Choroid plexus epithelial cell (primary cell): ENCODE measurements at places on chromosomes 3 and 15.

DNA sequence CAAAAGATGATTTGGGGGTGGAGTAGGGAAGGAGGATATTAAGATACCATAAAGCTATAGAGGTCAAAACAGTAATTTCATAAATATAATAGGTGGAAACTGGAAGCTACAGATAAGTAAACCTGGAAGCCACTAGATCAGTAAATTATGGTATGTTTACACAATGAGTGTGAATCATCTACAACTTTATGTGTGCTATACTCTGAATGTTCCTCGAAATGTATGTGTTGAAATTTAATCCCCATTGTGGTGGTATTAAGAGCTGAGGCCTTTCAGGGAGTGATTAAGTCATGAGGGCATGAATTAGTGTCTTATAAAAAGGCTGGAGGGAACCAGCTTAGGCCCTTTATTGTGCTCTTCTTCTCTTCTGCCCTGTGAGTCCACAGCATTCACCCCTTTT lies 25.2 kb downstream of the EOMES start:
- DNase-seq = peak; percentile 42

DNA sequence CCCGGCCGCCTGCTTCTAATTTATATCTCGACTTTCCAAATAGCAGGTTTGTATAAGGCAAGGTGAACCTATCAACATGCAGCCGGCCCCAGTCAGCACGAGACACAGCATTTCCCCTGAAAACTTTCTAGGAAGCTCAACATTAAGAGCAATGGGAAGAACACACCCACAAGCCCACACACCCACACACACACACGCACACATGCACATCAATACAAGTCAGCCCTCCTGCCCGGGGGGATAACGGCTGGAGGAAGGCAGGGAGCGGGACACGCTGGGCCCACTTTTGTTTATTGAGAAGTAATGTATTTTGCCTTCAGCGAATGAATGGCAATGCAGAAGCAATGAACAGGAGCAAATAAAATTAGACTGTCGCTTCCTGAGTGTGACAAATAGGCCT lies 83.5 kb downstream of the PCSK6 start:
- no peak for DNase-seq

DNA sequence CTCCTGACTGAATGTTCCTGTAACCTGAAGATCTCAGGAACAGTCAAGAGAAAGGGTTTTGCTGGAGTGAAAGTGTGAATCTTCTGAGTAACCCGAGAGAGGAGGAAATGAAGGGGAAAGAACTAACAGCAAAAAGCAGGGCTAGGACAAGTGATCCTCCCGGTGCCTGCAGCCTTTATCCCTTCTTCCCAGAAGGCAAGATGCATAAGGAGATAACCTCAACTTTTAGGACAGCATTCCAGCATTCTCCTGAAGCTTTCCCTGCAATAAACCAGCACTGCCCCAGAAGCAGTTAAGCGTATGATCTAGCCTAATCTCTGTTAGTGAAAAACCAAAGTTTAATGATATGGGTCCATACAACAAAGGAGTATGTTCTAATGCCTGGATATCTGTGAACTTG lies 298.8 kb downstream of the MEX3B start:
- no peak for DNase-seq

- no peak for DNase-seq
Measured at GRCh38 chr15:27086805-27087204, 115.8 kb downstream of the GABRG3 start.

- DNase-seq = peak; percentile 25
Measured at GRCh38 chr3:122092460-122093165, 37.5 kb downstream of the CD86 start.

- no peak for DNase-seq
Measured at GRCh38 chr15:86654501-86654900, 574.8 kb downstream of the AGBL1 start.

DNA sequence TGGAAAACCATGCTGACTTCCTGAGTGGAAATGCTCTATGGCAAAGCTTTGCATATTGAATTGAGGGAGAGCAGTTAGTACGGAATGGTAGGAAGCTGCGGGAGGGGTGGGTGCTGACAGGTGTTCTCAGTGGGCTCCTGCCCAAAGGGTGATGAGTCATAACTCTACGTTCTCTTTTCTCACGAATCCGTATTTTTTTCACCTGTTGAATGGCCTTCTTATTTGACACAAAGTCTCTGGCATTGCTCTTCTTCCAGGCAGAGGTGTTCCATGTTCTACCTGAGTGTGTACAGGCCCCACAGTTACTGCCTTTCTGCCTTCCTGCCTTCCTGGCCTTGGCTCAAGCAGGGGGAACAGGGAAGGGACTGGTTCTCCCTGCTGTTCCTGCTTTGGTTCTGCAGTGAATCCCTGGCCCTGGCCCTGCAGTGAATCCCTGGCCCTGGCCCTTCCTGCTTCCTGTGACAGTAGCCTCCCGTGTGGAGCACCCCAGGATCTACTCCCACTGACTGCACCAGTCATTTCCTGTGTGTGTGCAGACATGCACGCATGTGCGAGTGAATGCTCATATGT lies 31.9 kb downstream of the TRAK1 start:
- peak; percentile 57 for DNase-seq
